ENCODE measurements at places on chromosomes 7 and 10.

DNA sequence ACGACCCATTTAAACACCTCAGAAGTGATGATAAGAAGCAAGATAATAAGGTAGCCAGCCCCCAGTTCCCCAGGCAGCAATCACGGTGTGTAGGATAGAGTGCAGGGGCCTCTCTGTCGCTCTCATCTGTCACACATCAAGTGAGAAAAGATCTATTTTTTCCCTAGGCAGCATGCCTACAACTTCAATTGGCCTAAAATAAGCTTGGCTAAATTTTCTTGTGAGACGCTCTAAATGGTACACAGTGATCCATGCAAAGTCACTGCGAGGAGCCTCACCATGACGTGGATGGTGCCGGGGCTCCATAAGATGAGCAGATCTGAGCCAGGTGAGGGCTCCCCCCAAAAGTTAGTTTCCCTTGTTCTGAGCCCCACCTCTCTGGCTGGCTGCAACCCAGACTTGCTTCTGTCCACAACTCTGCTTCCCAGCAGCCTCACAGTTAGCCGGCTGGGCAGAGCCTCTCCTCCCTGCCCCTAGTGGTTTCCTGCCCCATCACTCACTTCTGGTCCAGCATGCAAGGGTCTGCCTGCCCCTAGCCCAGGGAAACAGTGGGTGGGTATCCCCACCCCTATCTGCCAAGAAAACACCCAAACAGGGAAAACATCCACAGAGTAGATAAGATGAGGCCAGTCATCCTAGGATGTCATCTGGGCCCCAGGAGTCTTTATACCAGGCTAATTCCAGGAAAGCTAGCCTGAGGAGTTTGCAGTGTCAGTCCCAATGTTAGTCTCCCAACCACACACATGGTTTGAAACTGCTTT, 342.1 kb downstream of the GRID1 start:
- DNase-seq = no peak

DNA sequence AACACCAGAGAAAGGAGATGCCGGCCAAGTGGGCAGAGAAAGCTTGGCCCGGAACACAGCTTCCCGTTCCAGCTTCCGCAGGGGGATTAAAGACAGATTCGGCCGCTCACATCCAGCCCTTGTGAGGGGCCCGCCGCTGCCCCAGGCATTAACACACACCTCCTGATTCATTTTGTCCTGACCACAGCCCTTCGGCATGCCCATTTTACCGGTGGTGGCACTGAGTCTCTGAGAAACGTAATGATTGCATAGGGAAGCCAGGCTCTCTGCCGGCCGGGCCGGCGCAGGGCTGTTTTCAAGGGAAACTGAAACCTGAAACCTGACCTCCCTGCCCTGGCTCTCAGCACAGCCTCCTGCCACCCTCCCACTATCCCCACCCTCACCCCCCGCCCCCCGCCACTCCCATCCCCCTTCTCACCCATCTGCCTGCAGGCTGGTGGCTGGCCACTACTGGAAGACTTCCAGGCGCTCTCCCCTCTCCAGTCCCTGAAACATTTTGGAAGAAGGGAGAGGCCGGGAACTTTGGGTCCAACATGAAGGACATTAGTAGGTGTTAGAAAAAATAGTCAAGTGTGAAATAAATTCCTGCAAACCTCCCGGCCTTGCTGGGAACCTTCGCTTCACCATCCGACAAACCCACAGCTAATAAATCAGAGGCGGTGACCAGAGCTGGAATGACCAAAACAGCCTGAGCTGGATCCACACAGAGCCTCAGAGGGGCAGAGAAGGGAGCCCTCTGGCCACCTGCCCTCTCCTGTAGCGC, 83.5 kb upstream of the CUX1 start:
- DNase-seq = no peak

DNA sequence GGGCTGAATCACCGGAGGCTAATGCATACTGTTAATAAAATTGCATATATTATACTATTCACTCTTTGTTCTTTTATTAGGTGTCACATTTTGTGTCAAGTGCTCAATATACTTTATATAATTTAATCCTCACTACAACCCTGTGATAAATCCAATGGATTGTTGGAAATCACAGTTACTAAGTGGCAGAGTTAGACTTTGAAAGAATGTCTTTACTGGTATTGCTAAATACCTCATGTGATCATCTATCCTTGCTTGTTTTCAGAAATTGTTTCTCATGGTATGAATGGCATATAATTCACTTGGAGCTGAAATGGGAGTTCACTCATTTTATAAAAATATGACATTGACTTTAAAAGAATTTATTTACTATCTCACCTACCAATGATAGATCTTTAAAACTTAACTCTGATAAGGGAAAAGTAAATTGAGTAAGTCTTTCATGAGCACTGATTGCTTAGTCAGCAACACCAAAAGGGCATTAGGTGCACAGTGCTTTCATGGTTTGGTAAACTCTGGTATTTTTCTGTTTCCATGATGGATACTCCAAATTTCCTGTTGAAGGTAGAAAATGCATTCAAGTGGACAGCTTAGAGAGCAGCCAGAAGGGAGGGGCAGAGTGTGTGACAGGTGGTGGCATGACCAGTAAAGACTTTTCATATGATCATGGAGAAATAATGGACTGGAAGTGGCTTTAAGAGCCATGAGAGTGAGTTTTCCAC, 22.6 kb downstream of the ENKUR start:
- no peak for DNase-seq

DNA sequence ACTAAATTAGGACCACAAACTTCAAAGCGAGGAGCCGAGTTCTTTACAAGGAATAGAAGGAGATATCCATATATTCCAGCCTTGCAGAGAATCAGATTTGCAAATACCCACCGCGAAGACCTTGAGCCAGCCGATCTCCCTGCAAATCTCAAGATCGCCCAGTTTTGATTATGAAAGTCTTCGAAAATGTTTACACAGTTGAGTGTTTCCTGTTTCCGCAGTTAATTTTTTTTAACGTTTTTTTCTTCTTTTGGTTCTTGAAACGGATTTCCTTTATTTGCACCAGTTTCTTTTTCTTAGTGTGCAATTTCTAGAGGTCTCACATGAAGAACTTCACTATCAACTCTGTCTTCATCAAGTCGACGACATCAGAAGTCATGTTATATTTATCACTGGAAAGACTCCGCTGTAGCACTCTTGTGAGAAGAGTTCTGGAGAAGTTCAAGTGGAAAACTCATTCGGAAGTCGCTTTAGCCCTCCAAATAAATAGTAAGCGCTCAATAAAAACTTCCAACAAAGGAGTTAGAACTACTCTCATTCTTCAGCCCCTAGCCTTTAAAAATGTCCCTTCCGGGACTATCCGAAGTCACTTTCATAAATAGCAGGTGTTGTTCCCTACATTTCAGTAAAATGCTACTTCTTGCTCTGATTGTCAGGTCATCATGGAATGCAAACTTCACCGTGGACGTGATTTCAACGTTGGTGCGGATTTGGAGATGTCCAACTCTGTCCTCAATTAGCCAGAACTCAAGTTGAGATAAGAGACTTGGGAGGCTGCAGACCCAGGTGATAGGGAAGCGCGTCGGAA, 11.9 kb upstream of the SPAG6 start:
- no peak for DNase-seq

- no peak for DNase-seq
Observed at GRCh38 chr10:122267849-122268737, 3.0 kb upstream of the BTBD16 start.

DNA sequence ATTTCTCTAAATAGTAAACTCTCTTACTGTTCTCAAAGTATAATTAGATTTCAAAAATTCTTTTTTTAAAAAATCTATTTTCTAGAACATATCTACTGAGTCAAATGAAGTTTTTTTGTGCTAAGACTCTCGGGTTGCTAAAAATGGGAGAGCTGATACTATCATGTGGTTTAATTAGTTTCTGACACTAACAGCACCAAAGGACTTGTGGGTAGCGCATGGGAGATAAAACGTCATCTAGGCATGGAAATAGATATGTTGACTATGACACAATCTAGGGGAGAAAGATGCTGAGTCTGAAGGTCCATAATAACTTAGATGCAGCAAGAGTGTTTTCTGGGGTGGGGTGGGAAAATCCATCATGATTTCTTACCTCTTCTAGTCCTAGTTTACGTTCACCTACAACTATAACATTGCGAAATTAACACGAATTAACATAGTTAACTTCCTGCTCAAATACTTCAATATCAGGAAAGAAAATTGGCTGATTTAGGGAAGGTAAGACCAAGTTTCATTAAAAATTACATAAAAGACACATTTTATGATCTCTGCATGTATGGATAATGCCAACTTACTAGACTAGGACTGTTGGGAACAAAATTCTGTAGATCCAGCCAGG, 14.3 kb upstream of the ARMC3 start:
- no peak for DNase-seq

GRCh38 chr10:30562787-30563186, 66.8 kb downstream of the LYZL2 start:
- no peak for DNase-seq
